ENCODE measurements at places on chromosomes 4 and X.

DNA sequence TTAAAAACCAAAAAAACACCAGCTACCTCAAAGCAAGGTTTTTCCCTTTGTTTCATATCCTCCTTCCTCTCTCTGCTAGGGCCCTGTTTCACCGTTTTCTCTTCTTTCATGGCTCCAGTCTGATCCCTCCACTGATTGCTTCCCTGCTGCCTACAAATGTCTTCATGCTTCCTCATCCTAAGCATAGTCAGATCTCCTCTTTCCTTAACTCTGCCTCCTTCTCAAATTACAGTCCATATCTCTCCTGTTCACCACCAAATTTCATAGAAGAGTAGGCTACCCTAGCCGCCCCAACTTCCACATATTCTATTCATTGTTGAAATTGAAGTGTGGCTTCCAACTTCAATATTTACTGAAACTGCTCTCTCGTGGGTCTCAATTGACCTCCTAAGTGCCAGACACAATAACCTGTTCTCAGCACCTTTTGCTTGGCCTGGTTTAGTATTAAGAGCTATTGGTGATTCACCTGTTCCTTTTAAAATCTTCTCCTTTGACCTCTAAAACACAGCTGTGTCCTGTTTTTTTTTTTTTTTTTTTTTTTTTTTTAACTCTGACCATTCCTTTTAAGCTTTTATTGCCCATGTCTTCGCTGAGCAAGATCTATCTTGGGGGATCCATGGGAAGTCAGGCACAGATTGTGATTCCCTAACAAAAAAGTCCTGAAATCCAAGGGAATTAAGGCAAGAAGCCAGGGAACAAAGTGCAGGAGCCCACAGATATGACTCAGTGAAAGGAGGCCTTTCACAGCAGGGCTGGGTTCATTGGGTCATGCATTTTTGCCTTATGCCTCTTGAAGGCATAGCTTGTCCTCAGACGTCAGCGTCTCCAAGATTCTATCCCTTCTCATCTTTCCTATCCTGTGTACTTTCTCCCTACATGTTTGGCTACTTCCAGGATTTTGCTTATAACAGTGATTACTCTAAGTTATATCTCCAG lies 85.4 kb downstream of the RPS3A start:
- DNase-seq: no peak

DNA sequence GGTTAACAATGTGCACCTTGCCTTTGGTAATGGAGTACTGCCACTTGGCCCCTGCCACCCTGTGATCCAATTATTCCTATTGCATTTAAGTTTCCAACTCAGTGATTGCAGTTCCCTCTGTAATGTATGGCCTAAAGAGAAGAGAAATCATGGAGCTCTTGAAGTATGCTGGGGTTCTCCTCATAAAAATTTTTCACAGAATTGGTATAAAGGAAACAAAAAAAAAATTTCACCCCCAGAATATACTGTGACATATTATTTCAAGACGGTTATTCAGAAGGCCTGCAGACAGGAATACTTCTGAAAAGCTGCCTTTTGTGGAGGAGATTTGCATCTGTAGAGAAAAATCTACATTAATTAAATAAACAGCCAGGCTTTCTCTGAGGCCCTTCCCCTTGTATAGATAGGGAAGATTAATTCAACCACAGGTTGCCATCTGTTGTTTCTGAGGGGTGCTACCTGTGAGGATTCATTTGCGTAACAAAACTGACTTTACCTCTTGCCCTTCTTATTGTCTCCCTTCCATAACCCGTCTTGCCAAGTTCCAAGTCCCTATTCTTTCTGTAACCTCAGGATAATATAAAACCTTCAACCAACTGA lies 94.8 kb upstream of the LANCL3 start:
- no peak for DNase-seq

DNA sequence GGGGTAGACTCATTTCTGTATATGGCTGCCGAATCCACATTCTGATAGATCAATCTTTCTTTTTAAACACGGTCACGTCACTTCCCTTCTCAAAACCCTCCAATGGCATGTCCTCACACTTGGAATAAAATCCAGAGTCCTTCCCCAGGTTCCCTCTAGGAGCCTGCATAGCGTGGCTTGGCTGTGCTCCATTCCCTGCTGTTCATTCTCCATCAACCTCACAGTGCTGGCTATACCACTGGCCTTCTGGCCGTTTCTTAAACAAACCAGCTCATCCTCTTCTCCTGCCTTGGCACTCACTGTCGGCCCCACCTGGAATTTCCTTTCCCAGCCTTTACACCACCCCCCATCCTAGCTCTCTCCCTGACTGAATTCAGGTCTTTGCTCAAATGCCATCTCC lies 77.1 kb downstream of the RBM47 start:
- no peak for DNase-seq

DNA sequence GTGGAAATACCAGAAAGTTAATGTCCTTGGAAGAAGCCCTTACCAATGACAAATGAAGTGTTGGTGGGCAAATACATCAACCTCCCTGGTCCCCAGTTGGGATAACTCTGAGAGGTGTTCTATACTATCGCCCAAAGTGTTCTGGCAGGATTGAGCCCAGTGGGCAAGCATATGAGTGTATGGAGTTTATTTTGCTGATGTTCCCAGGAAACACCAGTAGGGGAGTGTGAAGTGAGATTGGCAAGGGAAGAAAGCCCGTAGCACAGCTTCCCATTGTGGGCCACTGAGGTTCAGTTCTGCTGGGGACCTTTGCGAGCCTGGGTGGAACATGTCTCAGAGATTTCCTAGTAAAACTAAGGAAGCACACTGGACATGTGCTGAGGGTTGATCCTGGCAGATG lies 65.1 kb downstream of the ARHGAP6 start:
- DNase-seq: no peak

DNA sequence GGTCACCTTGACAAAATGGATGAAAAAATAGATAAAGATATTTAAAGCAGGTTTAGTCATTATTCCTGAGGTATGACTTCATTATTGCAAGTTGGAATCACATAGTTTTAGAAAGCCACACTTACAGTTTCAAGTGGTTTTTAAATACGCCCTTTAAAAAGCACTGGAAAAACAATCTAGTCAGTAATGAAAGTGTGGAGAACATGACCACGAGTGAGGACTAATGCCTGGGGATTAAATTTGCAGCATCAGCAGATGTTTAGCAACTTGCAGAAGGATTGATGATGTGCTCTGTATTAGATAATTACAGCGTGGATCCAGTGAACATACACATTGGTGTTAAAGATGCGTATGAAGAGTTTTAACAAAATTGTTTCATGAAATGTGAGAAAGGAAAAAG lies 5.9 kb downstream of the SPARCL1 start:
- DNase-seq: no peak

DNA sequence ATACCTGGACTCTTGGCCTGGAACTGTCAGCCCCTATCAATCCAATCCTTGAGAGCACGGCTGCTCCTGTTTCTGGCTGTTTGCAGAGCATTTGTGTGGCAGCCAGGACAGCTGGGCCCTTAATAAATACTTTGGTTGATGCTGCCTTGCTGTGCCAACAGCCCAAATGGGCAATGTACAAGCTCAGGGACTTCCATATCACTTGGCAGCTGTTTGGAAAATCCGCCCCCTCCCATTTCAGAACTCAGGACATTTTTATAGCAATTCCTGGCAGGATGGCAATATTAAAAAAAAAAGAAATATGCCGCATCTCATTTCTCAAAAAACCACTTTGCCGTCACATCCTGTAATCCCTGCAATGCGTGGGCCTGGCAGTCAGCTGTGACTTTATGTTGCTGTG lies 218.9 kb downstream of the HS3ST1 start:
- no peak for DNase-seq

GRCh38 chrX:9282325-9282724 lies 182.5 kb upstream of the TBL1X start:
- DNase-seq: no peak

GRCh38 chrX:68994135-68994890 lies 165.5 kb downstream of the EFNB1 start:
- no peak for DNase-seq
